ENCODE measurements at places on chromosomes 2 and 18.
A peak's percentile ranks its signal among the peaks of the same experiment; 100 is the strongest.

DNA sequence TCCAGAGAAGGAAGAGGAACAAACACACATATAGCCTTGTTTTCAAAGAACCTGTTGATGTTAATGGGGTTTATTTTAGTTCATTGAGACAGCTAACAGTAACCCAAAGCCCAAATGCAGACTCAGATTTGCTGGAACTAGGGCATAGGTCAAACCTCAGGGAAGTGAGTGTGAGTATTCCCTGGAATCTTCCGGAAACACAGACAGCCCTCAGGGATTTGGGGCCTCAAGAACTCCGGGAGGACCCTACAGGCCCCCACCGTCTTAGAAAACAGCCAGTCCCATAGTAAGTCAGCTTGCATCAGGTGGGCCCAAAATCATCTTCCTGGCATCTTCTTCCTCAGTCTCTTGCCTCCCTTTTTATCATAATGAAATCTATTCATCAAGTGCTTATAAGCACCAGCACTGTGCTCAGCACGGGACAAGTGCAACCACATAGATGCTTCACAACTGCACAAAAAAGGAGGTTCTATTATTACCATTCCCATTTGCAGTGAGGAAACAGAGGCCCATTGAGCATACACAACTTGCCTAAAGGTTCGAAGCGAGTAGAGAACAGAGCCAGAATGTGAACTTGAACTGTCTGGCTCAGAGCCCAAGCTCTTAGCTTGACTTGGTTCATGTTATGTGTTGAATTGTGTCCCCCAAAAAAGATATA is 50.2 kb upstream of the BCL11A start:
- DNase-seq: no peak

- DNase-seq: no peak
These were observed 166.9 kb upstream of the KLF7 start for GRCh38 chr2:207332480-207333212.

GRCh38 chr2:38438883-38439612 is 62.0 kb upstream of the ATL2 start:
- DNase-seq: no peak

DNA sequence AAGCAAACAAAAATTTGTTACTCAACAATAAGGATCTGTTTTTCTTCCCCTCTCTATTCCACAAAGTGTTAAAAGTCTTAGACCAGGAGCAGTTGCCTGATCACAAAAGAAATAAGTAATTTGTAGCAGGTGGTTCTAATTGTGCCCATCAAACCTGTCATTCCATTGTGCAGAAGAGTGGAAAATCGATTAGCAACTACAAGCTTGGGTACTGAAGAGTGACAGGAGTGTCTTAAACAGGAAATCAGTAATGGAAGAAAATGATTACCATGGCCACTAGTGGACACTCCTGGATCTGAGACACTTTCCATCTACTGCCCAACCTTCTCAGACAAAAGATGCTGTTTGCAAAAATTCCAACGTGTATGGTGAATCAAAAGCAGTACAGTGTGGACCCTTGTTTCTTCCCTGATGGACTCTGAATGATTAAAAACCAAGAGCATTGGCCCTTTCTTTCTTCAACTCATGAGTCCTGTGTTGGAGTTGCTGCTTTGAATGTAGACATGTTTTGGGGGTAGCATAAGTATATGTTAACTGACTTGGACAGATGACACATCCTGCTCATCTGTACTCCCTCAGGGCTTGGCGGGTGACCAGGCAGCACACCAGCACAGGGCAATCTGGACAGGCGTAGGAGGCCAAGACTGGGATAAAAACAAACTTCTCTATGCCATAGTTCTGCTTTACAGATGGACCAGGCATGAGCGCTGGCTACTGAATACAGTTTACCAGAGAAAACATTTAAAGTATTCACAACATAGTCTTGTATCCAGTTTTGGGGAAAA is 51.9 kb downstream of the PLA2R1 start:
- no peak for DNase-seq

- DNase-seq: no peak
These were observed 201.8 kb downstream of the EPHA4 start for GRCh38 chr2:221370076-221370856.

GRCh38 chr18:9862686-9863085 is 23.1 kb upstream of the TXNDC2 start:
- no peak for DNase-seq

DNA sequence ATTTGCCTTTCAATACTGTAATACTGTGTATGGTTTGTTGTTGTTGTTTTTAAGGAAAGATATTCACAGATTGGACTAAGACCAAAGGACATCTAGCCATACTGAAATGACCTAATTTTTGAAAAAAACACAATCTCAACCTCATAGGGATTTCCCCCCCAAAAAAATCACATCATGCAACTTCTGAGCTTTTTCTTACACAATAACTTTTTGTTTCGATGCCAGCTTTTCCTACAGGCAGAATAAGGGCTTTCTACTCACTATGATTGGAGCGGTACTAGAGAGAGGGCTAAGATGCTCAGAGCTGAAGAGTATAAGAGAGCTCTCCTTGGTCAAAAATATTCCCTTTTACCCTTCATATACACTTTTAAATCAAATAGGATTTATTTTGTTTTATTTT is 32.4 kb upstream of the SLC3A1 start:
- DNase-seq: no peak

DNA sequence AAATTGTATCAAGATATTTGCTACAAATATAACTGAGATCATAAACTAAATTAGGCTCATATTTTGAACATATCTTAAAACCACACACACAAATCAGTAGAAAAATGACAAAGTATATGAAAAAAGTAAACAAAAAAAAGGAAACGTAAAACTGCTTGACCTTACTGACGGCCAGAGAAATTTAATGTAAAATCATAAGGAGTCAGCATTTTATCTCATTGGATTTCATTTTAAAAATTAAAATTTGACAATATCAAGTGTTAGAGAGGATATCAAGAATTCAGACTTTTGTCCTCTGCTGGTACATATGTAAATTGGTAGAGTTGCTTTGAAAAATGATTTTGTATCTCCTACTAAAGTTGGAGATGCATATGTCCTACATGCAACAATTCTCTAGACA is 209.2 kb upstream of the ZC3H15 start:
- DNase-seq: no peak

DNA sequence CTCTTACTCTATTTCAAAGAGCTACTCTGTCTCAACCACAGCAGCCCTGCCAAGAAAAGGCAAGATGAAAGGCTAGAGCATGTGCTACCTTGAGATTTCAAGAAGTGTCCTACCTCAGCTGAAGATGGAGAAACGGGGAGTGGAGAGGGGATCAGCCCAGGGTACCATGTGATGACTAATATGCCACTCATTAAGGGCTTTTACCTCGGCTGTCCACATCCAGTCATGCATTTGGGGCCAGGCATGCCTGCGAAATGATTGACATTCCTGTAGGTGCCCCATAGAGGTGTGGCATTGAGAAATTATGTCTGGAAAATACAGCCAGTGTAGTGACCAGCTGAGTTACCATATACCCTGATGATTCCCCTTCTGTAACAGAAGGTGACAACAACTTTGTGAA is 96.1 kb downstream of the NRP2 start:
- DNase-seq: no peak

GRCh38 chr2:206082298-206082843 is 3.6 kb downstream of the INO80D start:
- DNase-seq: peak; percentile 48

DNA sequence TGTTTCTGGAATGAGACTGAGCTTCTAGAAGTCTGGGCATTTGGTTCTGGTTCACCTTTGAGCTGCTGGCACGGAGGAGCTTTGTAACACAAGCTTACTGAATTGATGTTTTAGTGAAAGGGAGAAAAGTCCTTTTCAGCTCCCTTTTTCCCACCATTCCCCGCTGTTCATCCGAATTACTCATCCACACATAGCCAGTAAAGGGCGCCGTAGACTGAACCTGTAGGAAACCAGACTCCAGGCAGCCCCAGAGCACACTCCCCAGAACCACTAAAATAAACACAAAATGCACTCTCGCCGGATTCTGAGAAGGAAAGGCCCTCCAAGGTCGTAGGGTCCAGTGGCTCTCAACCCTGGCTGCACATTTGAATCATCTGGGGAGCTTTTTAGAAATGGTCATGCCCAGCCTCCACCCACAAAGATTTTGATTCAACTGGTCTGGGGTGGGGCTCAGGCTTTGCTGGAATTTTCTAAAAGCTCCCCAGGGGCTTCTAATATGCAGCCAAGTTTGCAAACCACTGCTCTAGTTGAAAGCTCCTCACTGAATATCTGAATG is 29.6 kb downstream of the TCF7L1 start:
- no peak for DNase-seq

- DNase-seq: peak; percentile 75
These were observed 830 bp downstream of the DNER start for GRCh38 chr2:229713371-229714079.

DNA sequence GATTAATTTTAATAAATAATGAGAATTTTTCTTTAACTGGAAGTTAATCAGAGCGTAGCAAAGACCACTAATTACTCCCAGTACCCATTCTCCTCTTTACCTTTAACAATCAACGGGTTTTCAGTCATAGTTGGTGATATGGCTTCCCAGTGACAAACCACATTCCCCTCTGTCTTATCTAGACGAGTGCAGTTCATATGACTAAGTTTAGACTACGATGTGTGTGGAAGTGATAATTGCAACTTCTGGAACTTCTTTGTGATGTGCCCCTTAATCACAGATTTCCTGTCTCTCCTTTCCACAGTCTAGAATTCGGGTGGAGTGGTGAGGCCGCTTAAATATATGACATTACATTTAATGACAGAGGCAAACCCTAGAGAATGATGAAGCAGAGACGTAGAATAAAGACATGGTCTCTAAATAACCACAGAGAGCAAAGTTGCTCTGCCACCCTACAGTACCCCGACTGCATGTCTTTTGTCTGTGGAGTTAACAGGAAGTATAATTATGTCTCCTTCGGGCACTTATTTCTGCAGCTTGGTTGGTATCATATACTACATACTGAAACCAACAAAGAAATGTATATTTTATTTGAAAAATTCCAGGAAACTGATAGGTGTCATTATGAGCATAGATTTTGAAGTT is 693.3 kb upstream of the CDH7 start:
- no peak for DNase-seq

GRCh38 chr2:197614532-197614931 is 60.9 kb downstream of the RFTN2 start:
- DNase-seq: no peak

DNA sequence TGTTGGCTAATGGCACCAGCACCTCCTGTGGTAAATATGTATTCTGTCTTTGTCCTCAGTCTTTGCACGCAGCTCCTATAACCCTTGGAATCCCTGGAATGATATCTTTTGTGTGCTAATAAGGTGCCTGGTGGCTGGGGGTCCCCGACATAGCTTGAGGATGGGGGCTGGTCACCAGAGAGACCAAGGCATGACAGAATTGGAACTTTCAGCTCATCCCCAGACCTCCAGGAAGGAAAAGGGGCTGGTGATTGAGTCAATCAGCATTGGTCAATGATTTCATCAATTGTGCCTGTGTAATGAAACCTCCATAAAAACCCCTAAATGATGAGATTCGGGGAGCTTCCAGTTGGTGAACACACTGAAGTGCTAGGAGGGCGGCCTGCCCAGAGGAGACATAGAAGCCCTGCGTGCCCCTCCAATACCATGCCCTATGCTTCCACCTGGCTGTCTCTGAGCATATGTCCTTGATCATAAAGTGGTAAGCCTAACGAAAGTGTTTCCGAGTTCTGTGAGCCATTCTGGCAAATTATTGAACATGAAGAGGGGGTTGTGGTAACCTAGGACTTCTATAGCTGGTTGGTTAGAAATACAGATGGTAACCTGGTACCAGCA is 26.6 kb upstream of the KCMF1 start:
- DNase-seq: no peak

GRCh38 chr2:3749201-3749600 is 45.8 kb downstream of the DCDC2C start:
- no peak for DNase-seq

- no peak for DNase-seq
These were observed 235.7 kb downstream of the CDCA7 start for GRCh38 chr2:173590276-173590861.

- DNase-seq: no peak
These were observed 678.6 kb upstream of the CDH2 start for GRCh38 chr18:28855524-28855923.
